Activated CD8-positive, alpha-beta memory T cell treated with anti-CD3 and anti-CD28 coated beads for 1 hour (primary cell): ENCODE measurements at places on chromosomes 2 and 18.

GRCh38 chr2:171205551-171205950 is 44.9 kb upstream of the TLK1 start:
- DNase-seq: no peak

GRCh38 chr18:49304751-49305150 is 155.7 kb downstream of the DYM start:
- DNase-seq: no peak

GRCh38 chr2:145927131-145927950 is 1407.4 kb upstream of the ZEB2 start:
- no peak for DNase-seq

DNA sequence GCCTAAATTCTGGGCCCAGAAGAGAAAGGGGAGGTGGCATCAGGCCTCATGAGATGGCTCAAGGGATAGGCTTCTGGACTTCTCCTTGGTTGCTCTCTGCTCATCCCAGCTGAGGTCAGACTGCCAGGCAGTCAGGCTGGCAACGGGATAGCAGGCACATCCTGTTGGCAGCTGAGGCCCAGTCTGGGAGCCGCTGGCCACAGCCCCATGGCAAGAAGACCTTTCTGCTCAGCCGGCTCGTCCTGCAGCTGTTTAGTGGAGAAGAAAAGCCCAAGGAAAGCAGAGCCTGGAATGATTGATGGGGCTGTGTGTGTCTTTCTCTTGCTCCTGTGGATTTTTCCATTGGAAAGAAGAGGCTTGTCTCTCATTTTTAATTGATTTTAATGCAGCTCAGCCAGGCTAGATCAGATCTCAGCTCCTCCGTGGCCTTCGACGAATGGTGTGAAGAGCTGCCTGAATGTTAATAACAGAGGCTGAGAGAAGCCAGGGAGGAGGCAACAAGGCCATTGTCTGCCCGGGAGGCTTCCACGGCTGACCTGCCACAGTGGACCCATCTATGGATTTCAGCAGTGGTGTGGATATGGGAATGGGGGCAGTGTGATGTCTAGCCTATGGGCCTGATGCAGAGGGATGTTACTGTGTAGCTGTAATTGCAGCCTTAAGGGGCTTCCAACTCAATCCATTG is 99.5 kb downstream of the HS1BP3 start:
- no peak for DNase-seq

DNA sequence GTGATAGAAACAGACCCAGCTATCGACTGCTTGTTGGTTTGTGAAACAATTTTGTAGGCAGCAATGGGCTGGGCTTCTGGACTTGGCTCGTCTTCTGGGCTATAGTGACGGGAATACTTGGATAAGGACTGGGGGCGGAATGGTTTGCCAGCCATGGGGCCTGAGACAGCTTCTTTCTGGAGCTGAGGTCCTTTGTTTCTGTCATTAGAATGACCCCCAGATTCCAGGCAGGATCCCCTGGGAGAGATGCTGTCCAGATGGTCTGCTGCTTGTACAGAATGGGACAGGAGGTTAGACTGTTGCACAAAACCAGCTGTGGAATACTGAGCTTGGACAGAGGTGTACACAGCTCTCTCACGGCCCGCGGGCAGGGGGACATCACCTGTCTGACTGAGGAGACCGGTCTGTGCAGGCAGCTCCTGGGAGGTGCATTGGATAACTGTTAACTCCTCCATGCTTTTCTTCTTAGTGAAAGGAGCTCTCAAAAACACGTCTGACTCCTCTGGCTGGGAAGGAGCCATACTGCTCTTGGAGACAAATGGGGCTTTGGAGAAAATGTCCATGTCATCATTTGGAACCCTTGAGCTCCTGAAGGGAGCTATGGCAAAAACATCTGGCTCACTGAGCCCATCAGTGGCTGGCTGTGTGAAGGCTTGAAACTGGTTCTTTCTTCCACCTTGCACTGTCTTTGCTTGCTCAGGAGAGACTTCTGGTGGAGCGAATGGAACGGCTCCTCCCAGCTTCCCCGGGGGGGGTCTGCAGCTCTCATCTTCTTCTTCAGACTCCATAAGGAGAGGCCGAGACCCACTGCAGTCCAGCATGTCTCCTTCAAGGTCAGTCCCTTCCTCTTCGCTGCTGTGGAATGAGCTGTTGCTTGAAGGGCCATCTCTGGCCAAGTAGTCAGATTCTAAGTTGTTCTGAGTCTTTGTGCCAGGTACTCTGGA is 28.6 kb upstream of the NFU1 start:
- no peak for DNase-seq

- no peak for DNase-seq
Measured at GRCh38 chr2:46385786-46386577, 88.8 kb downstream of the EPAS1 start.

DNA sequence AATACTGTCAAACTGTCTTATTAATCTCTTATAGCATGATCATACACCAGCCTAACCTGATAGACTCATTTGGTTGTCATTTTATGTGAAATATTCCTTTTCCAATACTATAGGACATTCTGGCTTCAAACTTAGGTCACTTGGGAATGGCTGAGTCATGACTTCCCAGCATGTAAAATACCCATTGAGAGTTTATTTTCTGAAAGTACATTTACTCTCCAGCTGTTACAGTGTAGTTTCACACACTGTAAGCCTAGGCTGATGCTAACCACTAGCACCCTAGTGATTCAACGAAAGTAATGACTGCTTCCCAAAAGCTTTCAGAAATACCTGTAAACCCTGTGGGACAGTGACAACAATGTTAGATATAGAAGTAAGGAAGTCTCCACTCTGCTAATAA is 93.8 kb downstream of the FIGN start:
- DNase-seq: no peak

DNA sequence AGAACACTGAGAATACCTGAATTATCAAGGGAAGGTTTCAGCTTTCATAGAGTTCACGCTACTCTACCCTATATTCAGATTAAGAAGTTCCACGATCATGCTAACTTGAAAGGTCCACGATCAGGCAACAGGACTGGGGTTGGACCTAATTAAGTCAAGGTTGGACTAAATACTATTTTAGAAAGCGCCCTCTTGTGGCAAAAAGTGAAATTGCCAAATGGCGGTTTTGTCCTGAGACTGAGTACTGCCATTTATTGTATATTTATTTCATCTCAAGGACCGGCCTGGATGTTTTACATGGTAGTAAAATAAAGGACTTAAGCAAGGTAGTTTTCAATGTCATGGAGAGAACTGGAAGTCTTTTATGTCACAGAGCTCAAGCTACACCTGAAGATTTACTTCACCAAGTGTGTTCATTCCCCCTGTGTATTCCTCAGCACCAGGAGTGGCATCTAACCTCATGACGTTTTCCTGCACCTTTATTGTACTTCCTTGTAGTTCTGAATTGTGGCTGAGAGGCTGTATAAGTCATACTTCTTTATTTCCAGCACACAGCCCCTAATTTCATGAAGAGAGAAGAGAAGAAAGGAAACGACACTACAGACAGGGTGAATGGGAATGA is 56.8 kb downstream of the SRD5A2 start:
- peak; percentile 2 for DNase-seq

DNA sequence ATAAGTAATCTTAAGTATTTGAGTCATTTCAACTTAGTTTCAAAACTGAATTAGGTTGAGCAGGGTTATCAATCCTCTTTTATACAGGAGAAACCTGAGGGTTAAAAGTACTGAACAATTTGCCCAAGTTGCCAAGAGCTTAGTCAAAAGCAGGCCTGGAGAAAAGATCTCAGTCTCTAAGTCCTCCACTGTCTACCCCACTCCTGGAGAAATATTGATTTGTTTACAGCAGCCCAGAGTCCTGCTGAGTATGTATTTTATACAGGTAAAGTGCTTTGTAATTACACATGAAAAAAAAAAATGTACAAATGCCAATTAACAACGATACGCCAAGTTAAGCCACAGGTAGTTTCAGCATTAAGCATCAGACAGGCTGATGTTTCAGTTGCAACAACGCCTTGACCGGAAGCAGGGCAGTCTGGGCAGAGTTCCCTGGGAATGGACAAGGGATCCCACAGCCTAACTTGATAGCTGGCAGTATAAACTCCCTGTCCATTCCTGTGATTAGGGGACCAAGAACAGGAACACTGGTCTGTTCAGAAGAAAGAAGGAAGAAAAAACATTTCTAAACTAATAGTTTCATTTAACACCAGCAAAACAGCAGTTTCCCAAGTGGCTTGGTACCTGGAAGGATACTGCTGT is 132.9 kb downstream of the MYO5B start:
- no peak for DNase-seq

DNA sequence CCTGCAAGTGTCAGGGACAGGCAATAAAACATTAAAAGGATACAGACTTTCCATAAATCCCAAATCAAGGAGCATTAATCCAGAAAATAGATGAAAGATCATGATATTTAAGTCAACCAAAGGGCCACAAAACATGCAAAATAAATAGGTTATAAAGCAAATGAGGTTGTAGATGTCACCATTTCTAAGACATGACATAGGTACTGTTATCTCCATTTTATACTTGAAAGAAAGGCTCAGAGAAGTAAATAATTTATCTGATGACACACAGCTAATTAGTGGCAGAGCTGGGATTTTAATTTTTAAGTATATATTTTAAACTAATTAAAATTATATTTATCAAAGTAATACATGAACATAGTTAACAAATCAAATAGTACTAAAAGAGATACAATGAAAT is 301.8 kb downstream of the AGPS start:
- DNase-seq: no peak

GRCh38 chr2:231672617-231673347 is 35.5 kb upstream of the PTMA start:
- DNase-seq: no peak

DNA sequence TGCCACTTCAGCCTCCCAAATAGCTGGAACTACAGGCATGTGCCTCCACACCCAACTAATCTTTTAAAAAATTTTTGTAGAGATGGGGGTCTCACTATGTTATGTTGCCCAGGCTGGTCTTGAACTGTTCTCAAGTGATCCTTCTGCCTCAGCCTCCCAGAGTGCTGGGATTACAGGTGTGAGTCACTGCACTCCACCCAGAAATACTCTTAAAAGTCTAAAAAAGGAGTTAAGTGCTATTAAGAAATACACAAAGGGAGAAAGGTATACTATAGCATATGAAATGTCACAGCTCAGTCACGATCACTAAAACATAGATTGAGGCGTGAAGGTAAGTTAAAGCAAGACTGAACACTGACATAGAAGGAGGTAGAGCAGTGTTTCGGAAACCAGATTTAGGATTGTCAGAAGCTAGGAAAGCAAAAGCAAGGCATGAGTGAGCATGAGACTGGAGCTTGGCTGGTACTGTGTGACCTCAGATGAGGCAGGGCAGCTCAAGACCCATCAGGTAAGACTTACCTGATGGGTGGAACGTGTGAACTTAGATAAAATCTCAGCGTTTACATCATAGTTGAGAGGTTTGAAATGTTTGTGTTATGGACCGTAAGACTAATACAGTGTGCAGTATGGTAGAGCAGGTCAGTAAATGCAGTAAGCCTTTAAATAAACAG is 9.2 kb downstream of the CCNYL1 start:
- no peak for DNase-seq

DNA sequence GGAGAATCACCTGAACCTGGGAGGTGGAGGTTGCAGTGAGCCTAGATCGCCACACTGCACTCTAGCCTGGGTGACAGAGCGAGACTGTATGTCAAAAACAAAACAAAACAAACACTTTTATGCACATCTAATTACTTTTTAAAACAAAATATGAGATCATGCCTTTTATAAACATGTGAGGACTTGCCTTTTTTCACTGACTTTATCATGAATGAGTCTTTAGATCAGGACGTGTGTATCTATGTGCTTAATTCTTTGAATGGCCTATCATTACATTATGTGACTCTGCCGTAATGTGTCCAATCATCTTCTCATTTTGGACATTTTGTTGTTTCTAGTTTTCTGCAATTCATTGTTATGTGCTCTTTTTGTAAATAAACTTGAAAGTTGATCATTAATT is 58.7 kb downstream of the FAM117B start:
- DNase-seq: no peak

DNA sequence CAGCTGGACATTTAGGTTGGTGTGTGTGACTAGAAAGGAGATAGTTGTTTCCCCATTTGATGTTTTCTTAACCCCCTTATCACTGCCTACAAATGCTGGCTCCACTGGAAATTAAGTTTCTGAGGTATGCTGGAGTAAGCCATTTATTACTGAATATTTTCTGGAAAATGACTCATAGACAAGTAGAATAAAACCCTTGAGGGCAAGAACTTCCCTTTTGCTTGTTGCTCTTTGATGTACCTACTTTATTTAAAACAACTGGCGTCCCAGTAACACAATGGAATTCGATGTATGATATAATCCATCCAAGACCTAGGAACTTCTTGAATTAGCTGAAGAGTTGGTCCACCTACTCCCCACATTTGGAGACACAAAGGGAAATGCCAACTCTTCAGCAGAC is 33.3 kb upstream of the SESTD1 start:
- DNase-seq: no peak

GRCh38 chr2:190532581-190532980 is 1.9 kb downstream of the NEMP2 start:
- no peak for DNase-seq

DNA sequence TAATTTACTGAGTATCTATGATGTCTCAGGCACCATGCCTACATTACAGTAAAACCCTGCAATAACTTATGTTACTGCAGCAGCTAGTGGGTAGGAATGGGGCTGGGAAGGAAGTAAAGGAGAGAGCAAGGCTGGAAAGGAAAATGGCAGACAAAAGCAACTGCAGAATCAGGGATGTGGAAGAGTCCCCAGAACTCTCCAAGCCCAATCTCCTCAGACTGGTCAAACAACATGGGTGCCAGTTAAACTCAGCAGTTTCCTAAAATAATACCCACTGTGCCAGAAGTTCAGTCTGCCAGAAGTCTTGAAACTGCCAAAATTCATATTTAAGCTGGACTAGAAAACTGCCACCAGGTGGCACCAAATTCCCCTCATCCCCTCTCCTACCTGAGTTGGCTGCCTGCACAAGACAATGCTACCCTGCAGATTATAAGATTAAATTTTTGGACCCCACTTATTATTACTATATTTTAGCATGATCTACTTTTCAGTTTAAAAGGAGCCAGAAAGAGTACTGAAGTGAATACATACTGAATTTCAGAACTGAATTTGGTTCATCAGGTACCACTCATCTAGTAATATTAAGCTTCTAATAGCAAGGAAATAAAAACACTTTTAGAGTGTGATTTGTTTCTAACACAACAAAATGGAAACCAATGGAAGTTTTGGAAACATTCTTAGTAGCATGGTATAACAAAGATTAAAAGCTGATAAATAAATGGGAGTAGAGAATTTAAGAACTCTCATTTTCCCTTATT is 86.8 kb upstream of the DNER start:
- peak; percentile 40 for DNase-seq
